Stromal cell of bone marrow (primary cell): ENCODE measurements at places on chromosomes 4 and X.

DNA sequence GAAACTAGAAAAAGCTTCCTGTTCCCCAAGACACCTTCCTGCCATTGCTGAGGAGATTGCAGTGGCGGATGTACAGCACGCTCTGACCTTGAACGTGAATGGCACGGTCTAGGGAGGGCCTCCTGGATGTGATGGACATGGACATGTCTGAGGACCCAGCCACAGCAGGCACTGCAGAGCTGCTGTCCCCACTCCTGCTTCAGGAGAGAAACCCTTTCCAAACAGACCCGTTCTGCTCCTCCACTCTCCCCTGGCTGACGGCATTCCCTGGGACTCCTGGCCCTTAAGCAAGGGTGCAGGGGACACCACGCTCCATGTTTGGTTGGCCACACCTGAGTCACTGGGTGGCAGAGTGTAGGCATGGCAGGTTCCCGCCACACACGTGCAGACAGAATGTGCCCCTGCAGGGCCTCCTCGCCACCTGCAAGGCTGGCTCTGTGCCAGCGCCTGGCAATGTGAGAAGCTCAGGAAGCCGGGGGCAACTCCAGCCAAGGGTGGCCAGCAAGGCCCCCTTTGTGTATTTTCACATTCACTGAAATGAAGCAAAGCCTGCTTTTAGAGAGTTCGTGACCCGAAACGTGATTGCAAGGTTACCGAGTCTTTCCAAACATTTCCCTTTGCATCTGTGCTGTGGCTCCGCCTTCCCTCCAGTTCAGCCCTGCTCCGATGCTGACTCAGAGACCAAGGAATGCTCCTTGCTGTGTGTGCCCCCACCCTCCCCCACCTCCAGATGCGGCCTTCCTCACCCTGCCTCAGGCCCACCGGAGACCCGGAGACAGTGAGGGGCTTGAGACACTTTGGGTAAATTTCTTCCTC lies 46.1 kb downstream of the HTRA3 start:
- DNase-seq = peak; percentile 53

- no peak for DNase-seq
Measured at GRCh38 chr4:54945838-54946237, 179.6 kb downstream of the KDR start.

- DNase-seq = no peak
Measured at GRCh38 chr4:55347610-55348228, 1.7 kb downstream of the SRD5A3 start.

GRCh38 chr4:32037399-32037798 lies 1317.2 kb downstream of the PCDH7 start:
- DNase-seq = no peak

GRCh38 chrX:7346021-7346420 lies 198.1 kb upstream of the PUDP start:
- peak; percentile 25 for DNase-seq

DNA sequence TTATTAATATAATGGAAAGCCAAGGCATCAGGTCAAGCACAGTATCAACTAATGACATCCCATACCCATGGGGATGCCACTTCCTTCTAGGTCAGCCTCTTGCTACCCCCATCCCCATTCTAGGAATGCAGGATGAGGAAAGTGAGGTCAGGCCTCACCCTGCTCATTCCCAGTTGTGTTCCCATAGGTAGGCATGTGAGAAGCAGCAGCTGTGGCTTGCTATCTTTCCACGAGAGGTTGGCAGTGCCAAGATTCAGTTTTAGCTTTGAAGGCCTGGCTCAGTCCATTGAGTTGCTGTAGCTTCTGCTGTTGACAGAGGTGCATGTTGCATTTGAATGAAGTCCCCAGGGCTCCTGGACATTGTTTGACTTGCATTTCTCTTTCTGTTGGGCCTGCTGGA lies 15.5 kb downstream of the LONRF3 start:
- no peak for DNase-seq

GRCh38 chr4:71009890-71010588 lies 16.6 kb downstream of the DCK start:
- DNase-seq = peak; percentile 30

- DNase-seq = no peak
Measured at GRCh38 chr4:125198916-125199315, 115.8 kb upstream of the FAT4 start.

- DNase-seq = no peak
Measured at GRCh38 chr4:53608649-53609048, 17.4 kb upstream of the LNX1 start.

GRCh38 chr4:152515678-152516077 lies 20.2 kb downstream of the FBXW7 start:
- DNase-seq = peak; percentile 36

GRCh38 chr4:2503809-2504208 lies 32.6 kb upstream of the FAM193A start:
- no peak for DNase-seq

DNA sequence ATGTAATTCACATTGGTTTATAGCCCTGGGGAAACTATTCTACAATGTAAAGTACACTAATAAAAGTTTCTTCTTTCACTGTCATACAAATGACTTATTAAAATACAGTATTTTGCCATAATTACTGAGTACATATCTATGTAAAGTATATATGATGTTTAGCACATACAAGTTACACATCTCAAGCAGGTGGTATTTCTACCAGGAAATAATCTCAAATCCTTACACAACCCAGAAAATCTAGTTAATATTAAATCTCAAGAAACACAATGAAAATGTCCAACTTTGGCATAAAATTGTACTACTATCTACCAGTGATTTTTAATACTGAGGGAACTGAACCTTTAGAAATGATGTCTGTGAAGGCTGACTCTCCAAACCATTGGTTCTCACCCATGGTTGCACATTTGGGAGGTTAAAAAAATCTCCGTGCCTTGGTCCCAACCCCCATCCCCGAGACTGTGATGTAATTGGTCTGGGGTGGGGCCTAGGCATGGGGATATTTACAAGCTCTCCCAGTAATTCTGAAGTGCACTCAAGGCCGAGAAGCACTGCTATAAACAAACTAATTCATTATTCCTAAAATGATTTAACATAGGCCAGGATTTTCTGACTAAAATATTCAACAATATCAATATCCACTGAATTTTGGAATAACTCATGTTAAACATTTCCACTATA lies 27.6 kb downstream of the MAP3K15 start:
- DNase-seq = no peak

- DNase-seq = no peak
Measured at GRCh38 chr4:10203851-10204250, 87.3 kb upstream of the WDR1 start.

GRCh38 chr4:73533515-73534422 lies 52.2 kb downstream of the AFM start:
- no peak for DNase-seq

DNA sequence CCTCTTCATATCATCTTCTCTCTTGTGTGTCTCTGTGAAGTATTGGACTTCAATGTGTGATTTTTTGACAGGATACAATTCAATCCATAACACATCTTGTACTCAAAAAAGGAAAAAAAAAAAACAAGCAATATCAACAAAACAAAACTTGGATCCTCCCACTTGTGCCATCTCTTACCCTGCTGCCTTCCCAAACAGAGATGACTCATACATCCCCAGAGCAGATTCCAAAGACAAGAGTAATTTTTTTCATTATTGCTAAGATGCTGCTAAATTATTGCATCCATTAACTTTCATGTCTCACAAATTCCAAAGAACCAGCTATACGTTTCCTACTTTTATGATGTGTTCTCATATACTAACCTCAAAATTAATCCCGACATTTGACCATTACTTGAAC lies 479.2 kb downstream of the GBA3 start:
- peak; percentile 31 for DNase-seq

GRCh38 chr4:152803541-152803940 lies 23.8 kb downstream of the ARFIP1 start:
- no peak for DNase-seq

DNA sequence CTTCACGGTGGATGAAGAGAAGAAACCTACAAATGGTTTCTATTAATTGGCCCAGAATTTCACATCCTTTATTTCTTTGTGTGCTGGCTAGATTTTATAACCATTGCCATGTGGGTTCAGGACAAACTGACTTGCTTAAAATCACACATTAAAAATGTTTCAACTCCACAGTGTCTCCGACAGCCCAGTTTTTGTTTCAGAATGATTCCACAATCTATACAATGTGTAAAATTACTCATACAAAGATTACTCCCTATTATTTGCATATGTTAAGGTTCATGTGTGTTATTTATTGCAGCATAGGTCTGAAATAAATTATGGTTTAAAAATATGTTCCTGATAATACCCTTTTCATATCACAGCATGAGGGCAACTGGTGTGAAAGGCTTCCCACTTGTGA lies 20.6 kb downstream of the DCHS2 start:
- DNase-seq = no peak

DNA sequence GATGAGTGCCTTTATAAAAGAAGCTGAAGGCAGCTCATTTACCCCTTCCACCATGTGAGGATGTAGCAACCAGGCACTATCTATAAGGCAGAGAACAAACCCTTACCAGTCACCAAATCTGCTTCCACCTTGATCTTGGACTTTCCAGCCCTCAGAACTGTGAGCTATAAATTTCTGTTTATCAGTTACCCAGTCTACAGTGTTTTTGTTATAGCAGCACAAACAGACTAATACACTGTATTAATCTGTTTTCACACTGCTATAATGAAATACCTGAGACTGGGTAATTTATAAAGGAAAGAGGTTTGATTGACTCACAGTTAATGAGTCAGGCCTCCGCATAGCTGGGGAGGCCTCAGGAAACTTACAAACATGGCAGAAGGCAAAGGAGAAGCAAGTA lies 91.2 kb downstream of the SOWAHB start:
- no peak for DNase-seq

GRCh38 chr4:82753725-82754410 lies 44.7 kb downstream of the SCD5 start:
- DNase-seq = no peak

DNA sequence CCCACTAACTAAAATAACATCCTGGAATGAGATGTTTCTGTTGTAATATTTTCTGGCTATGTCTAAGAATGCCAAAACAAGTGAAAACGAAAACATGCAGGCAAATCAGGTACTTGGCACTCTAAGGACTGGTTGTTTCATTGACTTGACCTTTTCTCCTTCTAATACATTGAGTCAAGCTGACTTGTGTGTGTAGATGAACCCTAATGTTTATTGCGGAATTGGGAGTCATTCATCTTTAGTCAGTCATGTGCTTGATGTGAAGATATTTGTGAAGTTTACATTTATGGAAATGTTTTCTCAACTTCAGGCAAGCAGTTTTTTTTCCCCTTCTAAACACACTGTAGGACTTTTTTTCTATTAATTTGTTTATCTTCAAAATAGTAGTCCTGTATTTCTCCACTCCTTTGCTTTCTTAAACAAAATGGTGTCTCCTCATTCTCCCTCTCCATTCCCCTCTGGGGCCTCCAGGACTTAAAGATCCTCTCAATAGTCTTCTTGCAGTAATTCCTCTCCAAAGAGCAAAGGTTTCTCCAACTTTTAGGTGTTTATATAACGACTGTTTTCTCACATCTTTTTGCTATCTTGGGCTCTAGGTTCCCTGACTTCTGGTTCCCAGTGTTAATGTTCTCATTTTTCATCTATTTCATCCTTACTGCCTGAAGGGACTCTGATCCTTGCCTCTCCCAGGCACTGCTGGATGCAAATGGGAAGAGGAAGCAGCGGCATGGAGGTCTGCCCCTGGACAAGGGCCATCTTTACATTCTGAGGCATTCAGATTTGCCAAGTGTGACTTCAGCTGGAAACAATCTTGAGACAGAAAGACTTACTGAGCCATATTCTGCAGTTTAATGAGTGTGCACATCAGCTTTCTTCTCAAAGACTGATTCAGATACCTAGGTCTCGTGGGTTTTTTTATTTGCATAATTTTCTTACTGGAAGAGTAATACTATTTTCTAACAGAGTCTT lies 166.4 kb downstream of the ARHGAP6 start:
- peak; percentile 8 for DNase-seq

GRCh38 chrX:110167952-110168451 lies 149.9 kb downstream of the AMMECR1 start:
- DNase-seq = no peak

- no peak for DNase-seq
Measured at GRCh38 chr4:22407361-22407760, 108.5 kb downstream of the ADGRA3 start.

GRCh38 chrX:119880076-119880475 lies 8.4 kb downstream of the NDUFA1 start:
- DNase-seq = no peak

- peak; percentile 84 for DNase-seq
Measured at GRCh38 chrX:45774961-45775360, 574.3 kb upstream of the DIPK2B start.

GRCh38 chr4:151792995-151793394 lies 32.2 kb upstream of the GATB start:
- no peak for DNase-seq

DNA sequence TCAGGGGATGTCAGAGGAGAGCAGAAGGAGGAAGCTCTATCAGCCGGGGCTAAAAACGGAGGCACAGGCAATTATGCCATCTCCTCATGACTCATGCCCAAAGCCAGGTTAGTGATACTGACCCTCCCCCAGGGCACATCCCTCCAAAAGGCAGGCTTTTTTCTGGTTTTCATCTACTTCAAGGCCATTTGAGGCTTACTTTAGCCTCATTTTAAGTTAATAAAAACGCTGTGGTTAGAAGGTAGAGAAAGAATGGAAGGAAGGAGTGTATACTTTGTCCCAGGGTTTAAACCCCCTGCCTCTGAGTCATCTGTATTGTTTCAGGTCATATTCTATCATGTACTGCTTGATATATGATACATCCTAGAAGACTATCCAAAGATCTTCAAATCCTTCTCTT lies 89.7 kb upstream of the NDP start:
- DNase-seq = no peak

GRCh38 chr4:109826719-109827118 lies 1.1 kb upstream of the RRH start:
- DNase-seq = no peak

GRCh38 chr4:185700048-185700447 lies 111.9 kb downstream of the SORBS2 start:
- no peak for DNase-seq

DNA sequence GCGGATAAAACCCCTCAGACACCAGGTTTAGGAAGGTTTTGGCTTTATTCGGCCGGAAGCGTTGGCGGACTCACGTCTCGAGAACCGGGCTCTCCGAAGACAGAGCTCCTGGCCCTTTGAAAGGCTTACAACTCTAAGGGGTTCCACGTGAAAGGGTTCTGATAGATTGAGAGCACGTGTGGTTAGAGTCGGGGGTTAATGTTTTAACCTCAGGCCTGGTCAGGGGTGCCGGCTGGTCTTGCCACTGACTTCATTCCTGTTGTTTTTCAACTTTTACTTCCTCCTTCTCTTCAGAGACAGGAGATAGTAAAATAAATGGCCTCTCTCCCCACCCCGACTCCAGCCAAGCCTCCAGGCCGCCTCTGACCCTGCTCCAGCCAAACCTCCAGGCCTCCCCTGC lies 4.7 kb upstream of the ASMT start:
- DNase-seq = no peak

GRCh38 chr4:82747686-82748575 lies 50.7 kb downstream of the SCD5 start:
- no peak for DNase-seq

GRCh38 chr4:53804719-53805118 lies 213.4 kb upstream of the LNX1 start:
- no peak for DNase-seq

- DNase-seq = no peak
Measured at GRCh38 chr4:120842031-120842430, 80.5 kb downstream of the PRDM5 start.
